ENCODE measurements at places on chromosomes 4 and X. TPM values are rescaled to one million over a fixed set of nuclear protein-coding genes. Genes with fewer than 3 reads are reported as not detected.

The TLL1 gene
- 0.45 TPM for total RNA-seq

The ANOS1 gene
- total RNA-seq: 0.22 TPM

The CSAG1 gene
- 33.2 TPM for total RNA-seq

The VSIG1 gene
- not detected for total RNA-seq

The NXT2 gene
- total RNA-seq: 20.0 TPM

The FRG2 gene
- not detected for total RNA-seq

The EDNRA gene
- not detected for total RNA-seq

DNA sequence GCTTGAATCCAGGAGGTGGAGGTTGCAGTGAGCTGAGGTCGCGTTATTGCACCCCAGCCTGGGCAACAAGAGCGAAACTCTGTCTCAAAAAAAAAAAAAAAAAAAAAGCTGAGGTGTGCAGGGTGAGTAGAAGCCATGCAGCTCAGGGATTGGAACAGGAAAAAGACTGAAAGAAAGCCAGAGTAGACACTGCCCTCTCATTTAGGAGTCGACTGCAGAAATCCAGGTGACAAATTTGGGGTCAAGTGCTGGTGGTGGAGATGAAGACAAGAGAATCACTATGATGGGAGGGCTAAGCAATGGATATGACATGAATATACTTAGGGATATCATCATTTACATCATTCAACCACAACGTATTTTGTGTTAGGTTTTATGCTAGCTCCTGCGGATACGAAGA is 1.9 kb downstream of the NEIL3 start:
- no peak for DNase-seq
- H3K4me3 ChIP-seq: no peak overlapping the region
- H3K27me3 ChIP-seq: no peaks in the 10 kb centered on the region
- no peaks in the 10 kb centered on the region for H3K36me3 ChIP-seq
- H3K27ac ChIP-seq: no peak overlapping the region
- 0 out of 2 replicates have a peak, but pooled peaks cover 6% of the 10 kb centered on the region for H3K4me1 ChIP-seq

GRCh38 chr4:40888933-40889332 is 139.2 kb downstream of the NSUN7 start:
- H3K4me1 ChIP-seq: no peaks in the 10 kb centered on the region
- H3K27ac ChIP-seq: no peak overlapping the region
- H3K36me3 ChIP-seq: no peaks in the 10 kb centered on the region
- H3K27me3 ChIP-seq: no peaks in the 10 kb centered on the region

DNA sequence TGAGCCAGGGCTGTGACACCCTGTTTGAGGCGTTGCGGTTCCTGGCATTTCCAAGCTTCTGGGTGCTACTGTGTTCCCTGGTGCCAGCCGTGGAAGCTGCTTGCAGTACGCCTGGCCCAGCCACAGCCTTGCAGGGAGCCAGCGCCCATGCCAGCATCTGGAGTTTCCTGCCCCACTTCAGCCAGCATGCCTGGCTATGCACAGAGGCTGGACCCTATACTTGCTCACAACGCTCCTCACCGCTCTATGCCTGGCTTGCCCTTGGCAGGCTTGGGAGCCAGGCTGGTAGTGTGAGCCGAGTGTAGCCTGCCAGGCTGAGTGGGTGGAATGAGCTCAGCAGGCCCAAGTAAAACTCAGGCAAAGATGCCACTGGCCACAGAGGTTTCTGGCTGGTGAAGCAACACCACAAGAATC is 22.4 kb downstream of the PRRG1 start:
- no peaks in the 10 kb centered on the region for H3K4me1 ChIP-seq
- no peak for DNase-seq
- no peak overlapping the region for H3K27ac ChIP-seq
- H3K27me3 ChIP-seq: no peaks in the 10 kb centered on the region

GRCh38 chrX:40514376-40514775 is 66.4 kb upstream of the ATP6AP2 start:
- H3K4me1 ChIP-seq: no peaks in the 10 kb centered on the region
- no peaks in the 10 kb centered on the region for H3K27me3 ChIP-seq
- no peak overlapping the region for H3K4me3 ChIP-seq
- DNase-seq: peak; percentile 45
- H3K27ac ChIP-seq: no peak overlapping the region

GRCh38 chrX:15416133-15416993 is 32.1 kb upstream of the VEGFD start:
- no peaks in the 10 kb centered on the region for H3K27me3 ChIP-seq
- H3K4me1 ChIP-seq: no peaks in the 10 kb centered on the region
- no peak overlapping the region for H3K27ac ChIP-seq

GRCh38 chrX:77519765-77520164 is 72.6 kb downstream of the FGF16 start:
- no peak overlapping the region for H3K4me3 ChIP-seq
- H3K36me3 ChIP-seq: peaks cover 17% of the 10 kb centered on the region
- no peaks in the 10 kb centered on the region for H3K4me1 ChIP-seq

- no peaks in the 10 kb centered on the region for H3K36me3 ChIP-seq
- no peaks in the 10 kb centered on the region for H3K27me3 ChIP-seq
- no peak overlapping the region for H3K4me3 ChIP-seq
- H3K27ac ChIP-seq: no peak overlapping the region
- H3K4me1 ChIP-seq: no peaks in the 10 kb centered on the region
Measured at GRCh38 chr4:35539404-35540055, 704.8 kb downstream of the ARAP2 start.

DNA sequence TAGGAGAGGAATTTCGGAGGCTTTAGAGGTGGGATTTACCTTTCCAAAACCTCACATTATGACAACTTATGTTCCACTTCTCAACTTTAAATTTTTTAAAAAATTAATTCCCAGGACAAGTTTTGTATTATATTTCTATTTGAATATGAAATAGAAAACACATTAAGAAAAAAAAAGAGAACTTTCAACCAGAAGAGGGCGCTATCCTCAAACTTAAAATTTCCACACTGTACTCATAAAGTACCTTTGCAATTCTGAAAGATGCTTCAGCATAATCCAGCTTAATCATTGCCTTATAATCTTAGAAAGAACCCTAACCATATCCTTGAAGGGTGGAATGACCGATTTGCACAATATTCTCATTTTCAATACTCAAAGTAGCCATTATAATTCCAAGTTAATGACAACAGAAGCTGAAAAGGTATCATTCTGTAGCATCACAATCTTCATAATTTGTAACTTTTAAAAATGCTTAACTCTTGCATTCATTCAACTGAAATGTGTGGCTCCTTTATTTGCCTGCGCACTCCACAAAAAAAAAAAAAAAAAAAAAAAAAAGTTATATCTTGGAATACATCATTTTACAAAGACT is 158.0 kb downstream of the KCNIP4 start:
- no peak overlapping the region for H3K4me3 ChIP-seq
- H3K36me3 ChIP-seq: no peaks in the 10 kb centered on the region
- no peak for DNase-seq
- H3K27ac ChIP-seq: no peak overlapping the region
- H3K4me1 ChIP-seq: no peaks in the 10 kb centered on the region

All from PC-9 (cell line).